Uterine smooth muscle cell (primary cell): ENCODE measurements at places on chromosomes 11 and 22. TPM values are rescaled to one million over a fixed set of nuclear protein-coding genes. Genes with fewer than 3 reads are reported as not detected.

GLYAT gene
- not detected in 2 replicates for total RNA-seq

H19 gene
- total RNA-seq = 0.50 and 0.55 TPM in 2 replicates

PPFIBP2 gene
- 8.1 and 16.9 TPM in 2 replicates for total RNA-seq

GPR83 gene
- total RNA-seq = under 0.01 TPM in 1 of 2 replicates, not detected in the other

MSANTD2 gene
- total RNA-seq = 8.5 and 12.3 TPM in 2 replicates

NXPE4 gene
- not detected in 2 replicates for total RNA-seq

CCDC179 gene
- not detected in 2 replicates for total RNA-seq

PLET1 gene
- total RNA-seq = not detected in 2 replicates

ZP1 gene
- 0.12 TPM in 1 of 2 replicates, not detected in the other for total RNA-seq

ADM2 gene
- total RNA-seq = 1.8 and 7.0 TPM in 2 replicates

CAPRIN1 gene
- total RNA-seq = 173 and 215 TPM in 2 replicates

MMP11 gene
- total RNA-seq = 3.8 and 14.2 TPM in 2 replicates

CEND1 gene
- total RNA-seq = 1.00 TPM in 2 replicates

ARHGAP8 gene
- 0.11 and 0.25 TPM in 2 replicates for total RNA-seq

SLC39A13 gene
- total RNA-seq = 58.9 and 70.6 TPM in 2 replicates

POU2AF1 gene
- total RNA-seq = not detected in 2 replicates

SLN gene
- not detected in 2 replicates for total RNA-seq

GGTLC2 gene
- not detected in 2 replicates for total RNA-seq
